ENCODE measurements at places on chromosomes 5 and 9.

DNA sequence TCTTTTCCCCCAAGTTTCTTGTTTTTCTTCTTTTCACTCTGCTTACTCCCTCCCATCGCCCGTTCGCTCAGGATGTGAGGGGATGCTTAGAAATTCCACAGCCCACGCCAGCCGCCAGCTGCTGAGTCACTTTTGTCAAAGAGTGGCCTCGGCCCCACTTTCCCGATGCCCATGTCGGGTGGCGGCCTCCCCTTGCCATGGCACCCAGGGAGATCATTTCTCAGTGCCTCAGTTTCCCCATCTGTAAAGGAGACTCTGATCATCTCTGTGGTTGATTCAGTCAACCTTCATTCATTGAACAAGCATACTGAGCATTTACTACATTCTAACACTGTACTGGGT is 353 bp upstream of the PDGFRB start:
- no peak for DNase-seq

- DNase-seq = no peak
Observed at GRCh38 chr9:124768750-124769548, 2.2 kb downstream of the NR6A1 start.

DNA sequence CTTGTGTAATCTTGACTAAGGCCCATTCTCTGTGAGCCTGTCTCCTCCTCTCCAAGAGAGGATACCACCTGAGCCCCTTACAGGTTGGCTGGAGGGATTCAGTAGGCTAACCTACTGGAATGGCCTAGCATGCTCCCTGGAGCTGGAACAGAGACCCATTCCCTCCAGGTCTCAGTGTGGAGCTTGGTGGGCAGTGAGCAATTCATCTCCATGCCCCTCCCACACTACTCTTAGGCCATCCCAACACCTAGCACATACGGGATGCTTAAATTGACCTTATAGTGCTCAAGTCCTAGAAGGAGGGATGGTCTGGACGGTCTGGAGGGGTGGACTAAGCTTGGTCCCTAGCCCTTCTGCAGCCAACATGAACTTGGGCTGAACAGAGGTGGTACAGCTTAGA is 75.6 kb downstream of the CRB2 start:
- no peak for DNase-seq

GRCh38 chr9:22238809-22239684 is 207.6 kb upstream of the DMRTA1 start:
- DNase-seq = peak; percentile 75

DNA sequence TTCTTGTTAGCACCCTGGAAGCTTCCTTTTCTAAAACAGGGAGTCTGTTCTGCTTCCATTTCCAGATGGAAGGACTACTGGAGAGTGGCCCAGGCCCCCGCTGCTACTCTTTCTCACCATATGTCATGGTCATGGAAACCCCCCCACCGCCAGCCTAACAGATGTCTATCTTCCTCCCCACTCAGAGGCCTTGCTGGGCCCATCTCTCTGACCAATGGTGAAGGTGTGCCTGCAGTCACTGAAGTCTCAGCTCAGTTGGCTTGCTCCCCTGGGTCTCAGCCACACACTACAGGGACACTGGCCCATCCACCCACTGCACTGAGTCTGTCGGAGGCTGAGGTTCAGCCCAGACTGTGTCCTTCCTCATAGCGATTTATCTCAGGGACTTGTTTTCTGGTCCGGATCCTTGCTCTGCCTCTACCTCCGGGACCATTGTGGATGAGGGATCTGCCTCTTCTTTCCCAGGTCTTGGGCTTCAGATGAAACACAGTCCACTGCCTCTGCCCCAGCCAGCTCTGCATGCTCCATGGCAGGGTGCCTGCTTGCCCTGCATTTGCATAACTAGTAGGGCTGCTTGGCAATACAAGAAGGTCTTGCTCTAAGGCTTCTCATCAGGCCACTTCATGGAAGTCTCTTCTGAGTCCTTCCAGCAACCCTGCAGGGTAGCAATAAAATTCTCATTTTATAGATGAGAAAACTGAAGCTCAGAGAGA is 30.8 kb downstream of the GALNT12 start:
- DNase-seq = no peak

Measured in OCI-LY7 (cell line).